ENCODE measurements at places on chromosomes 3 and 15.

DNA sequence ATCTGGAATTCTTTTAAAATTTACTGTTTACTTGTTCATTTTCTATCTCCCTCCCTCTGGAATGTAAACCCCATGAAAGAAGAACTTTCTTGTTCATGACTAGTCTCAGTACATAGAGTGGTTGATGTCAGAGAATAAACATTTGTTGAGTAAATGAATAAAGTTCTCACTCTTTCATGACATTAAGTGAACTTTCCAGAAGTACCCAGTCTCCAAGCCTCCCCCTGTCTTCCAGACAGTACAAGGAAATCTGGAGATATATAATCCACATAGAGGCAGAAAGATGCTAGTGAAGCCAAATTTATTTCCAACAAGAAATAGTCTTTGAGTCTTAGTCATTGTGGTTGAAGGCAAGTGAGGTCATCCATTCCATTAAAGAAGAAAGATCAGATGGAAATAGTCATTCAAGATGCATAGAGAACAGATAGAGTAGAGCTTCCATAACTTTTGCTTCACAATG lies 71.5 kb upstream of the GALNT15 start:
- no peak for DNase-seq

GRCh38 chr15:90690585-90690984 lies 26.6 kb upstream of the BLM start:
- no peak for DNase-seq

GRCh38 chr3:36956155-36956554 lies 11.3 kb upstream of the TRANK1 start:
- DNase-seq, result no peak

DNA sequence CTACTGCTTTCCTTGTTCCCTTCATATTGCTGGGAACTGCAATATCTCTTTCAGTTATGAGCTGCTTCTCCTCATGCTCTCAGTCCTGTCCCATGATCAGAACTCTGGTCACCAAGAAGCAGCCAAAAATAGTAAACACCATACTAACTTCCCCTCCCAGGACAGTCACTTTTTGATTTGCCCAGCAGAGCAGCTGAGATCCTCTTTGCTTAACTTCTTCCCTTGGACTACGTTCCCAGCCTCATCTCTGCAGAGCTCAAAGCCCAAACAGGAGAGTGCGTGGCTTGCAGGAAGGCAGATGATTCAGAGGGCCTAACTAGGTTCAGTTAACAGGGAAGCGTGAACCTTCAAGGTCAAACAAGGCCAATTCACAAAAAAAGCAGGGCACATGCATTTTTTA lies 153.2 kb downstream of the CTNNB1 start:
- no peak for DNase-seq

- no peak for DNase-seq
These were observed 18.1 kb upstream of the SLC7A14 start for GRCh38 chr3:170603770-170604510.

GRCh38 chr3:132283440-132283839 lies 33.8 kb upstream of the ACP3 start:
- no peak for DNase-seq

DNA sequence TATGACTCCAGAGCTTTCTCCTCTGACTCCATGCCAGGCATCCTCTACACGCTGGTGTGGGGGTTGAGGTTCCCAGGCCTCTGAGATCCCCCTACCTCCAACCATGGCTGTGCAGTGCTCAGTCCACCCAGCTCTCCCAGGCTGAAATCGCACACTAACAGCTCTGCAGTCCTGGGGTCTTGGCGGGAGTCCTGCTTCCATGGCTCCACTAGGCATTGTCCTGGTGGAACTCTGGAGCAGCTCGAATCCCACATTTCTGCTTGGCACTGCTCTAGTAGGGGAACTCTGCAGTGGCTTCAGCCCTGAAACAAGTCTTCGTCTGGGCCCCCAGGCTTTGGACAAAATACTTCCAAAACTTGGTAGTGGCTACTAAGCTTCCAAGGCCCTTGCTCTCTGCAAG lies 50.7 kb downstream of the ROPN1B start:
- no peak for DNase-seq

- DNase-seq, result no peak
These were observed 427.2 kb downstream of the GRM7 start for GRCh38 chr3:7288133-7288532.

Measured in GM12892 (cell line).